Naive thymus-derived CD4-positive, alpha-beta T cell (primary cell): ENCODE measurements at places on chromosomes 13 and 19. TPM values are rescaled to one million over a fixed set of nuclear protein-coding genes. Genes with fewer than 3 reads are reported as not detected.
A peak's percentile ranks its signal among the peaks of the same experiment; 100 is the strongest.

CEACAM4 gene
- total RNA-seq: not detected

LRRC8E gene
- total RNA-seq: not detected

COLGALT1 gene
- 70.6 TPM for total RNA-seq

F2RL3 gene
- 0.16 TPM for total RNA-seq

WASF3 gene
- not detected in 2 replicates for total RNA-seq

DNA sequence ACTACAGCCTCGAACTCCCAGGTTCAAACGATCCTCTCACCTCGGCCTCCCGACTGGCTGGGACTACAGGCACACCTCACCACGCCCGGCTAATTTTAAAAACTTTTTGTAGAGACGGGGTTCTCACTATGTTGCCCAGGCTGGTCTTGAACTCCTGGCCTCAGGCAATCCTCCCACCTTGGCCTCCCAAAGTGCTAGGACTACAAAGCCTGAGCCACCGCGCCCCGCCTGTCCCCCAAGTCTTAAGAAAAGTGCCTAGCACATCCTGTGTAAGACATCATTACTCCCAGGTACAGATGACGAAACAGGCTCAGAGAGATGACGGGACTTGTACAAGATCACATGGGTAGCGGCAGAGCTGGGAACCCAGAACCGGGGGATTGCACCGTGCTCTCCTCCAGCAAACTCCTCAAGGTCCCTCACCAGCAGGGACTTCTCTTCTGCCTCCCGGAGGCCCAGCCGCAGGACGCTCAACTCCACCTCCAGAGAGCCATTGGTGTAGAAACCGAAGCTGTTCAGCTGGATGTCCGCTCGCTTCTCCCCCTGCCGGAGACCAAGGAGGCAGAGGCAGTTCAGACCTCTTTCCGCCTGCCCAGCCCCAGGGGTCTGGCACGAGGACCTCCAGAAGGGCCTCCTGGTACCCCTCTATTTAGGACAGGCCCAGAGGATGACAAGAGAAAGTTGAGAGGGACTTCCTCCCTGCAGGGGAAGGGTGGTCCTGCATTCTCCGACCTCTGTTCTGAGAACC lies 1.0 kb downstream of the GPR108 start:
- no peaks in the 10 kb centered on the region for H3K27me3 ChIP-seq
- H3K4me1 ChIP-seq: peaks cover 31% of the 10 kb centered on the region
- peak overlapping the region; percentile 86 for H3K27ac ChIP-seq
- H3K36me3 ChIP-seq: no peaks in the 10 kb centered on the region

DNA sequence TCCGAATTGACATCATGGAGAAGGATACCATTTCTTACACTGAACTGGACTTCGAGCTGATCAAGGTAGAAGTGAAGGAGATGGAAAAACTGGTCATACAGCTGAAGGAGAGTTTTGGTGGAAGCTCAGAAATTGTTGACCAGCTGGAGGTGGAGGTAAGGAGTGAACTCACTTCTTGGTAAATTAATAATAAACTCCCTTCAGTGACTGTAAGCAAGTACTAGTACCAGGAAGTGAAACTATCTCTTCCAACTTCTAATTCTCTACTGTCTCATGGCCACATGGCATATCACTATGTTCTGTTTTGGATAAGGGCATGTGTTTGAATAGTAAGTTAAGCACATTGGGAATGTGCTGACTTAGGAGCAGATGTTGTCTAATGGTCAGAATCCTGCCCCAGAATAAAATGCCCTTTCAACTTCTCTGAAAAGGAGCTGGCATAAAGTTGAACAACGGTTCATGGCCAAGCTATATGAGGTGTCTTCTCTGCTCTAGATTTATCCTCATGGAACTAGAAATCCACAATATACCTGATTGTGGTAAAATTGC lies 13.4 kb downstream of the OLFM4 start:
- no peak for DNase-seq
- no peaks in the 10 kb centered on the region for H3K27me3 ChIP-seq
- H3K4me3 ChIP-seq: no peak overlapping the region
- H3K36me3 ChIP-seq: no peaks in the 10 kb centered on the region
- H3K27ac ChIP-seq: no peak overlapping the region
- H3K4me1 ChIP-seq: no peaks in the 10 kb centered on the region

DNA sequence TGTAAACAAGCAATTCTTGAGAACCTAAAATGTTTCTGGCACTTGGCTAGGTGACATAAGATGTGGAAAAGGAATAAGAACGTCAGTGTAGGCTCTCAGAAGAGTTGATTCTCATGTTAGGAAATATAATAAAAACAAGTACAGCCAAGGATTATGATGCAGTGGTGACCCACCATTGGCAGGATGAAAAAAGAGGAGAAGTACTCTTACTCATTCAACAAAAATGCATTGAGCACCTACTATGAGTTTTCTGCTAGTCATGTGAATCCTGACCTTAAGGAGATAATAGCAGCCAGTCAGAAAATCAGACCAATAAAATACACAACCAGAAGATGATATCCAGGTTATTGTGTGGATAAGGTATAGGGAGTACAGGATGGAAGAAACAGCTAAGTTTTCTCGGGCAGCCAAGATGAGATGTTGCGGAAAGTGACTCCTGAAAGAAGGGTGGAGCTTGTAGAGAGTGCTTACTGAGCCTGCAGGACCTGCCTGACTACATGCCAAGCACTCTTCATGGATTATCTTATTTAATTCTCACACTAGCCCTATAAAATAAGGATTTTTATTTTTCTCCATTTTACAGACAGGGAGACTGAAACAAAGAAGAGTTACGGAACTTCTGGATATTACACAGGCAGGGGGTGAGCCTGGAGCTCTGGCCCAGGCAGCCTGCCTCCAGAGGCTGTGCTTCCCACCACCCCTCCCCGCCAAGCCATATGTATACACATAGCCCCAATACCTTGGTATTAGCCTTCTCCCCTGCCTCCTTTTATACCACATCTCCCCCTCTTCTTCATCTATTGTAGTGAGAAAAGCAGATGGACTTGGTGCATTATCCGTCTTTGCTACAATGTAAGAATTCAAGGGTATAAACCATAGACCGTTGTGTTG lies 58.0 kb downstream of the TGDS start:
- H3K27me3 ChIP-seq: no peaks in the 10 kb centered on the region
- no peak overlapping the region for H3K4me3 ChIP-seq
- H3K27ac ChIP-seq: no peak overlapping the region
- H3K4me1 ChIP-seq: no peaks in the 10 kb centered on the region
- DNase-seq: no peak
- no peaks in the 10 kb centered on the region for H3K36me3 ChIP-seq

DNA sequence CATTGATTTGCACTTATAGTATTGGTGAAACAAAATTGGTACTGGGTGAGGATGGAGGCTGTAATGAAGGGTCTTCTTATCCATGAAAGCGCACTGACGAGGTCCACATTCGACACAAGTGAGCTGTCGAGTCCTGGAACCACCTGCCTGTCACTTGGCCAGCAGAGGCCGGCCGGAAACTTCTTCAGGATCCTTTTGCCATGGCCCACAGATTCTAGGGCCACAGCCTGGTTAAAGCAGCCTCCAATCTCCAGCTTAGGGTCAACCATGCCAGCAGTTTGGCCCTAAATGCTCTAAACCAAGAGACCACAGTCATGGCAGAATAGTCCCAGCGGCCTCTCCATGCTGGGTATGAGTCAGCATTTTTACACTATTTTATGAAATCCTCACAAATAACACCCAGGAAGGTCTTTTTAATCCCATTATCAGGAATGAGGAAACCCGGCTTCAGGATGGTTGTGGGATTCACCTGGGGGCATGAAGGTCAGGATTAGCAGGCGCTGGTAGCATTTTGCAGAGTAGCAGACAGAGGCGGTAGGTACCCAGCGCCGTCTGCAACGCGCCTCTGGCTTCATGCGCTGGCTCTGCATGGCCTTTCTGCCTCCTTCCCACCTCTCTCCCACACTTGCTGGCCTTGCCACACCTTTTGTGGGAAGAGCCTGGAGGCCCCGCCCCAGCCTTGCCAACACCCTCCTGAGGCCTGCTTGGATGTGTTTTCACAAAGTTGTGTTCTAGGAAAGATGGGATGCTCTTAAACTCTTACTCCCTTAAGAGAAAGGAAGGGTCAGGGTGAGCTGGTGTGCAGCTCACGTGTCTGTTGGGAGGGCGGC lies 15.2 kb downstream of the GAS6 start:
- H3K36me3 ChIP-seq: no peaks in the 10 kb centered on the region
- H3K4me1 ChIP-seq: peaks cover 28% of the 10 kb centered on the region
- H3K4me3 ChIP-seq: no peak overlapping the region
- H3K27me3 ChIP-seq: no peaks in the 10 kb centered on the region

DNA sequence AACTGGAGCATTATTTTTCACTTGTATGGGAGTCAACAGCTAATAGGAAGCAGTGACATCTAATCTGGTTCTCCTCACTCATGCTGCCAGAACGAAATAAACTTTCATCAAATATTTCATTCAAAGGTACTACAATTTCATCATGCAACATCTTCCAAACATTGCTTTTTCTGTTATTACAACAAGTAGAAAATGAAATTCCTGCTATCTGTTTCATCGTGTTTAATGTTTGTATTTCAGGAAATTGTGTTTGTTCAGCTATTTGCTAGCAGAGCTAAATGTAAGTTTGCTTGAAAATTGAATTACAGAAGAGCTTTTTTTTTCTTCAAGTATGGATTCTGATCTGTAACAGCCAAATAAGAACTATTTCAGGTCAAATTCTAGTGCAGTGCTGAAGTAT lies 90.1 kb downstream of the SLITRK6 start:
- no peaks in the 10 kb centered on the region for H3K27me3 ChIP-seq
- H3K4me1 ChIP-seq: no peaks in the 10 kb centered on the region
- no peak overlapping the region for H3K27ac ChIP-seq
- H3K4me3 ChIP-seq: no peak overlapping the region
- no peaks in the 10 kb centered on the region for H3K36me3 ChIP-seq

DNA sequence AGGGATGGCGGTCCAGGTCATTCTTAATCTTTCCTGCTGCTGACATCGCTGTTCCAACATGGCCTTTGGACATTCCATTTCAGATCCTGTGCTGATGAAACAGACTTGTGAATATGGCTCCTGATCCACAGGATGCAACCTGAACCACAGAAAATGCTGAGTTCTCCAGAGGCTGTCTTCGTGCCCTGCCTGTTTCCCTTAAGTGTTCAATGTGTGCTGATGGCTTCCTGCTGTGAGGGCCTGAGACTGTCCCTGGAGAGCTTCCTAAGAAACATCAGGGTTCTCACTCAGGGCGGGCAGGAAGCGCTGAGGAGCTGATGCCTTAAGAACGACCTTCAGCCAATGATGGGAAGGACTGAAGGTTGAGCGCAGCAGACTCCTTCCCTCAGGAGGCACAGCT lies 909.4 kb downstream of the UQCRFS1 start:
- no peak overlapping the region for H3K4me3 ChIP-seq
- no peaks in the 10 kb centered on the region for H3K36me3 ChIP-seq

GRCh38 chr13:31201341-31202031 lies 1.7 kb downstream of the B3GLCT start:
- peaks cover 6% of the 10 kb centered on the region for H3K4me1 ChIP-seq
- no peaks in the 10 kb centered on the region for H3K27me3 ChIP-seq
- H3K4me3 ChIP-seq: peak overlapping the region; percentile 65
- H3K36me3 ChIP-seq: no peaks in the 10 kb centered on the region

DNA sequence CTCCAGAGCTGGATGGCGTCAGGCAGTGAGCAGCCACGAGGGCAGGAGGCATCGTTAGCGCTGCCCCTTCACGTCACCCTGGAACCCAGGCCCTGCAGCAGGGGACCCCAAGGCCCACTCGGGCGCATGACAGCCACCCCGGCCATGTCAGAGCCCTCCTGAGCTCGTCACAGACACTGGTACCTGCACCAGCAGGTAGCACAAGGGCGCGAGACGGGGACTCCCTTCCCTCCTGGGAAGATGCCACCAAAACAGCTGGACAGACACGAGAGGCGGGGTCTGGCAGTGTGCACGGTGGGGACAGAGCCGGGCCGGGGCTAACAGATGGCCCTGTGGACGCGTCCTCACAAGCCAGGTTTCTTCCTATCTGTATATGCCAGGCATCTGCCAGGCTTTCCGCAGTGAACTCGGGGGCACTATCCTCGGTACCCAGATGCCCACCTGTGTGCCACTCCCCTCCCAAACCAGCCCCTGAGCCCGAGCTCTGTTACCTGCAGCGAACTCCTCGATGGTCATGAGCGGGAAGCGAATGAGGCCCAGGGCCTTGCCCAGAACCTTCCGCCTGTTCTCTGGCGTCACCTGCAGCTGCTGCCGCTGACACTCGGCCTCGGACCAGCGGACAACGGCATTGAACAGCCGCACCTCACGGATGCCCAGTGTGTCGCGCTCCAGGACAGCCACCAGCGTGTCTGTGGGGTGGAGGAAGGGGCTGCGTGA lies 25.8 kb downstream of the BTBD2 start:
- no peaks in the 10 kb centered on the region for H3K27me3 ChIP-seq
- H3K27ac ChIP-seq: no peak overlapping the region
- DNase-seq: no peak
- no peaks in the 10 kb centered on the region for H3K36me3 ChIP-seq
- no peaks in the 10 kb centered on the region for H3K4me1 ChIP-seq
- no peak overlapping the region for H3K4me3 ChIP-seq

DNA sequence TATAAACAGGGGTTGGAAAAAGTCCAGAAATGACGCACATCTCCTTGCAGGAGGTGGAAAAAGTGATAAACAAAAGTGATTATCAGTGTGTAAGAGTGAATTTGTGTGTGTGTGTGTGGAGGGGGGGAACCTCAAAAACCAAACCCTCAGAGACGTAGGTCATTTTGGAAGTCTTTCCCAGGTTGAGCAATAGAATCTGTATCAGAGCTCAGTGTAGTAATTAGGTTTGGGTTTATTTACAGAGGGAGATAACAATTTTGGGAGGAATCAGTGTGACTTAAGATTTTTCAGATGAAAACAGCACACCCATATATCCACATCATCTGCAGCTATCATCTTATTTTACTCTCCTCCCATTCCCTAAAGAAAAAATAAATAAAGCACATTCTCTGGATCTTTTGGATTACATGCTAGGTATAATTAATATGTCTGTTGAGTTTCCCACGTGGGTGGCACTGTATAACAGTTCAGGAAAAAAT lies 406.4 kb downstream of the FGF9 start:
- H3K4me1 ChIP-seq: peaks cover 4% of the 10 kb centered on the region
- DNase-seq: no peak
- no peak overlapping the region for H3K4me3 ChIP-seq

DNA sequence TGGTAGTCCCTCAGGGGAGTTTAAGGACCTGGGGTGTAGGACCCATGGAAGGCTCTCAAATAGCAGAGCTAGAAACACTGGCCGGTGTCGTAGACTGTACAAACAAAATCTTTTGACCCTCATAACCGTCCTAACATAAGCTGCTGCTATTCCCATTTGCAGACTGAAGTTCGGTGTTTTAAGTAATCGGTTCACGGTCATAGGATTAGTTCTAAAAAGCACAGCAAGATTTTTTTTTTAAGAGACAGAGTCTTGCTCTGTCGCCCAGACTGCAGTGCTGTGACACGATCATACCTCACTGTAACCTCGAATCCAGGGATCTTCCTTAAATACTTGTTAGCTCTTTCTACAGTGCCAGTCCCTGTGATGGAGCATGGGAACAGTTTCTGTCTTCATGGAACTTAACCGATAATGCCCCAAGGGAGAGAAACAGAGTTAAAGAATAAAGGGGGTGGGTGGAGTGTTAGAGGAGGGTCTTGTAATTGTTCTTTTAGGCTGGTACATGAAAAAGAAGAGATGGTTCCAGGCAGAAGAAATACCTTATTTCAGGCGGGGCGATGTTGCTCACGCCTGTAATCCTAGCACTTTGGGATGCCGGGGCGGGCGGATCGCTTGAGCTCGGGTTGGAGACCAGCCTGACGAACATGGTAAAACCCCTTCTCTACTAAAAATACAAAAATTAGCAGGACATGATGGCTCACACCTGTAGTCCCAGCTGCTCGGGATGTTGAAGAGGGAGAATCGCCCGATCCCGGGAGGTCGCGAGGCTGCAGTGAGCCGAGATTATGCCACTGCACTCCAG lies 475 bp upstream of the ZC3H4 start:
- H3K27ac ChIP-seq: peak overlapping the region; percentile 99
- peaks cover 10% of the 10 kb centered on the region for H3K4me1 ChIP-seq
- H3K36me3 ChIP-seq: no peaks in the 10 kb centered on the region
- H3K27me3 ChIP-seq: no peaks in the 10 kb centered on the region
